Naive thymus-derived CD4-positive, alpha-beta T cell (primary cell): ENCODE measurements at places on chromosomes 12 and 14. TPM values are rescaled to one million over a fixed set of nuclear protein-coding genes. Genes with fewer than 3 reads are reported as not detected.

GRCh38 chr14:103887557-103888115, 40.3 kb upstream of the PPP1R13B start:
- no peak for DNase-seq
- no peak overlapping the region for H3K4me3 ChIP-seq
- no peaks in the 10 kb centered on the region for H3K4me1 ChIP-seq
- no peak overlapping the region for H3K27ac ChIP-seq

- no peaks in the 10 kb centered on the region for H3K27me3 ChIP-seq
- H3K36me3 ChIP-seq: no peaks in the 10 kb centered on the region
- H3K4me3 ChIP-seq: no peak overlapping the region
- DNase-seq: no peak
- H3K27ac ChIP-seq: no peak overlapping the region
Measured at GRCh38 chr12:86228656-86229055, 27.5 kb downstream of the MGAT4C start.

- H3K27me3 ChIP-seq: no peaks in the 10 kb centered on the region
- H3K4me3 ChIP-seq: no peak overlapping the region
- H3K36me3 ChIP-seq: no peaks in the 10 kb centered on the region
- H3K27ac ChIP-seq: no peak overlapping the region
- DNase-seq: no peak
Measured at GRCh38 chr12:108728820-108729611, 2.3 kb downstream of the CORO1C start.

- H3K27me3 ChIP-seq: peaks cover 53% of the 10 kb centered on the region
Measured at GRCh38 chr12:53994264-53995001, 5.5 kb upstream of the HOXC9 start.

DNA sequence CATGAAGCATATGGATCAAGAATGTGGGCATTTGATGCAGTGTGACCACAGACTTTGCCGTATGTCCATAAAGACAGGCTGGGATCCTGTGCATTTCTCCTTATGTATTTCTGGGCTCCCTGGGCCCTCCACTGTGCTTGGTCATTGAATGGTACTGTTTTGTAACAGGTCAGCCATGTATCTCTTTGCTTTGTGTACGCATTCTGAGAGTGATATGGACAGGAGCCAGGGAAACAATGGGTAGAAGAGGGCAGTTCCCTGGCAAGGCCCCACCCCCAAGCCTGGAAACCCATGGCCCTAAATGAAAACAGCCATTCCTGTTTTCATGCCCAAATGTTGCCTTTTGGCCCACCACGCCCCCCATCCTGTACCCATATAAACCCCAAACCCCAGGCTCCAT, 15.2 kb upstream of the FBXO34 start:
- no peak overlapping the region for H3K4me3 ChIP-seq
- H3K27ac ChIP-seq: no peak overlapping the region
- H3K4me1 ChIP-seq: no peaks in the 10 kb centered on the region
- H3K36me3 ChIP-seq: no peaks in the 10 kb centered on the region

The KCNK13 gene
- not detected for polyA plus RNA-seq
